ENCODE measurements at places on chromosomes 12 and 14. TPM values are rescaled to one million over a fixed set of nuclear protein-coding genes. Genes with fewer than 3 reads are reported as not detected.

APOLD1 gene
- polyA plus RNA-seq: 0.44 TPM

KRT3 gene
- polyA plus RNA-seq: not detected

DHRS7 gene
- polyA plus RNA-seq: 79.1 TPM

KLRK1 gene
- not detected for polyA plus RNA-seq

SAMD15 gene
- polyA plus RNA-seq: 2.5 TPM

B4GALNT1 gene
- polyA plus RNA-seq: 35.1 TPM

ANKS1B gene
- polyA plus RNA-seq: 0.80 TPM

STAB2 gene
- not detected for polyA plus RNA-seq

DNA sequence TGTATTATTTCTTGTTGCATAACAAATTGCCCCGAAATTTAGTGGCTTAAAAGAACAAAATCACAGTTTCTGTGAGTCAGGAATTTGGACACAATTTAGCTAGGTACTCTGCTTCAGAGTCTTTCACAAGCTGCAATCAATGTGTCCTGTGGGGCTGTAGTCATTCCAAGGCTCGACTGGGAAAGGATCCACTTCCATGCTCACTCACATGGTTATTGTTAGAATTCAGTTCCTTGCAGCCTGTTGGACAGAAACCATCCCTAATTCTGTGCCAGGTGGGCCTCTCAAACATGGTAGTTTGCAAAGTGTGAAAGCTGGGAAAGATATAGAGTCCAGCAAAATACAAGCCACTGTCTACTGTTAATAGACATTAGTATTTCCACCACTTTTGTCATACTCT lies 59.7 kb upstream of the ARID2 start:
- DNase-seq: no peak

DNA sequence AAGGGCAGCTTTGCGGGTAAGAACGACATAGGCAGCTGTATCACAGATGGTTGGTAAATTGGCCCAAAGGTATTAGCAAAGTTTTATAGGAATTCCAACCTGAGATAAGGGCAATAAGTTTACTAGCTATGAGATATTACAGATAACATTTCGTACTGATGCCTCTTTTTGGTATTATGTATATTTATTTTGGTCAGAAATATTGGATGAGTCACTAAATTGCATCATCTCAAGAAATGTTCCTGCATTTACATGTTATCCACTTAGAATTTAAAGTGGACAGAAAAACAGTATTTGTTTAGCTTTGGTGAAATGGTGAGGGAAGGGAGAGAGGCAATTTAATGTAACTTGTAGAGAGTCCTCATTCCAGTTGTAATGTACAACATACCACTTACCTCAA lies 65.1 kb upstream of the PZP start:
- DNase-seq: no peak

GRCh38 chr12:12608557-12608957 lies 3.1 kb upstream of the CREBL2 start:
- DNase-seq: peak; percentile 28

- no peak for DNase-seq
Observed at GRCh38 chr12:104858611-104859543, 99.2 kb downstream of the SLC41A2 start.

GRCh38 chr14:68141281-68142088 lies 321.9 kb downstream of the RAD51B start:
- DNase-seq: no peak

DNA sequence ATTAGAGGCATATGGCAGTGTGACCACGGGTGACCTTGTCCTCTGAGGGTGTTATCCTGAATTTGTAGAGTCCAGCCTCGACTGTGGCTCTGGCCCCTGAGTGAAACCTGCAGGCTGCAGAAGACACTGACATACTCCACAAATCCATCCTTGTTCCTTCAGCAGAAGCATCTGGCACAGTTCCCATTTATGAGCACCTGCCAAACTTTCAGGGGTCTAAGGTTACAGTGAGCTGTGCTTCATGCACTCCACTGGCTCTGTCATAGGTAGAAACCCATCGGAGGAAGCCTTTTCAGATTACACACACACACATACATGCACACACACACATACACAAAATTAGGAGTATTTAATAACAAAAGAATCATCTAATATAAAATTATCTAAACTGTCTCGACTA lies 13.6 kb upstream of the NUAK1 start:
- no peak for DNase-seq

GRCh38 chr14:90451961-90452360 lies 55.1 kb downstream of the CALM1 start:
- DNase-seq: no peak

GRCh38 chr12:65818454-65819382 lies 5.6 kb upstream of the HMGA2 start:
- no peak for DNase-seq

DNA sequence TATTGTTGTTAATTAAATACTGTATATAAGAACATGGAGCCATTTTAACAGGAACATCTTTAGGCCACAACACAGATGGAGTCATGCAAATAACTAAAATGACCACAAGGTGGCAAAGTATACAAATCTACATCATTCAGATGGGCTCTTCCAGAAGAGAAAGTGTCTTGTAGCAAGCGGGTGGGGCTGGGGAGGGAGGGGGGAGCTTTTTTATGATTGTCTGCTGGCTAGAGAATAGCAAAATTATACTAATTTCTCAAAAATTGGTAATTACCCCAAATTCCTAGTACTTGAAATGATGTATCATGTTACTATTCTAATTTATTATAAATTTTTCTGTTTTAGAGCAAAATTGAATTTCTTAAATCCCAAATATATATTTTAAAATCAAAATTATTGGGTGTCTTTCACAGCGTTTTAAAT lies 378.7 kb downstream of the PRKD1 start:
- DNase-seq: peak; percentile 68

- DNase-seq: no peak
Observed at GRCh38 chr14:89013698-89014568, 189.5 kb downstream of the TTC8 start.

DNA sequence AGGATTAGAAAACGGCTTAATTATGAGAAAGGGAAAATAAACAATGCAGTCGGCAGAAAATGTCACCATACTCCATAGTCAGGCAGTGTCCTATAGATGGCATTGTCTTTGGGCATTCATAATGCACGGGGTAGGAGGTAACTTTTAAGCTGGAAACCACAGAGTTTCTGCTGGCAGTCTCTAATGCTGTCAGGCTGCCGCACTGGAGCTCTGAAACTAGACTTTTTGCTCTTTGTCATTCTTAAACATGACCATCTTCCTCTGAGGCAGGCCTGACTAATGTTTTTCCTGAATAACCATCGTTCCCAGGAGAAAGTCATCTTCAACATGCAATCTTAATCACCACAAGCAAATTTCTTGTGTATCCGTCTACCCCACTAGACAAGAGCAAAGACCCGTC lies 108.8 kb downstream of the ETNK1 start:
- no peak for DNase-seq

- DNase-seq: no peak
Observed at GRCh38 chr14:90556666-90557450, 160.0 kb downstream of the CALM1 start.

DNA sequence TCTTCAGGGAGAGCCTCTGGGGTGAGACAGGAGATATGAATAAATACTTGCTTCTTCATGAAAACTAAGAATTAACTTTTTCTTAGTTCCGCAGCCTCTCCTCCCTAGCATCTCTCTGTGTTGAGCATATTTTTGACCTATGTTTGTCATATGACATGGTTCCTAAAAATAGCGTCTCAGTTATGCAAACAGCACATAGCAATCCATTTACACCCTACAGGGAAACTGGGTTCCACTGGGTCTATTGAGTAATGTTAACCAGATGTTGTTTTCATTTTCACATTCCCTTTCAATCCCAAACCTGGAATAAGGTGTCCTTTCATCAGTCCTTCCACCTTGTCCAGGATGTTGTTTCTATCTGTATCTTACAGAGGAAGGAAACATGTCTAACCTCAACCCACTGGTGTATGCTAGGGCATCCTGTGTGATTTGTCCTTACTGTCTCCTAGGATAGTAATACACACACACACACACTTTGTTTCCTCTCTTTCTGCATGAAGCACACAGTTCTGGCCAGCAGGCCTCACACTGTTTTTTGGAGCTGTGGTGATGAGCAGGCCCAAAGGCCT lies 1543.5 kb downstream of the AACS start:
- DNase-seq: no peak

- no peak for DNase-seq
Observed at GRCh38 chr12:124603831-124604251, 36.4 kb upstream of the NCOR2 start.

- no peak for DNase-seq
Observed at GRCh38 chr12:48198672-48198971, 4.5 kb downstream of the OR10AD1 start.

DNA sequence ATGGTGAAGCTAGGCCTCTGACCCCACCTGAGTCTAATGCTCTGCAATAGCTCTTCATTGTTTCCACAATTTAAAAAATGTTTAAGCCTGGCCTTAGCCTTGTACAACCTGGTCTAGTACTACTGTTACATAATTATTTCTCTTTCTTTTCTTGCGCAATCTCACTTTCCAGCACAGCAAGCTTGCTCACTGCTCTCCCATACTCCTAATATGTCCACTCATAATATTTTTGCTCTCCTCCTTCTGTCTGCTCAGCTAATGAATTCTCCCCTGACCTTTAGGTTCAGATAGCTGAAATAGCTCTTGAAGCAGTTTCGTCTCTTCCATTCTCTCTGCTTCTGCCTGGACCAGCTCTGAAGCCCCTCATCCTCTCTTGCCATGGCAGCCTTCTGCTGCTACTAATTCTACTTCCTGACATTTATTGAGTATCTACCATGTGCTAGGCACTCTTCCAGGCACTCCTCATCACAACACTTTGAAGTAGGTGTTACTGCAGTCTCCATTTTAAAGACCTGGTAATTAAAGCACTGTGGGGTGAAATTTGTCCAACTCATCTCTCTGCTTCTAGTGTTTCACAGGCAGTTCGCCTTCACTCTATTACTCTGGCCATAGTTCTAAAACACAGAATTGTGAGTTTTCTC lies 2.8 kb upstream of the SLC48A1 start:
- no peak for DNase-seq

DNA sequence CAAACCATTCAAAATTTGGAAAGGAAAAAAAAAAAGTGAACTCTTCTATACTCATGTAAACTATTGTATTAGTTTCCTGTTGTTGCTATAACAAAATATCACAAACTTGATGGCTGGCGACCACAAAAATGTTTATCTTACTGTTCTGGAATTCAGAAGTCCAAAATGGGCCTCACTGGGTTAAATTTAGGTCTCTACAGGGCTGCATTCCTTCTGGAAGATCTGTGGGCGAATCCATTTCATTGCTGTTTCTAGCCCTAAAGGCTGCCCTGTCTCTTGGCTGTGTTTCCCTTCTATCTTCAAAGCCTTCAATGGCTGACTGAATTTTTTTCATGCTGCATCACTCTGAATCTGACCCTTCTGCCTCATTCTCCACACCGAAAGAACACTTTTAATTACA lies 105.1 kb upstream of the NAV3 start:
- no peak for DNase-seq

All from A549 (cell line).